Dermis blood vessel endothelial cell (primary cell): ENCODE measurements at places on chromosomes 6 and 20. TPM values are rescaled to one million over a fixed set of nuclear protein-coding genes. Genes with fewer than 3 reads are reported as not detected.

The PLEKHG1 gene
- 42.3 and 74.5 TPM in 2 replicates for total RNA-seq

The MRPS10 gene
- 34.0 and 48.0 TPM in 2 replicates for total RNA-seq

The FUT9 gene
- not detected in 2 replicates for total RNA-seq

The ETV7 gene
- total RNA-seq = 0.09 and 0.17 TPM in 2 replicates

The ZBP1 gene
- not detected in 2 replicates for total RNA-seq

The IPCEF1 gene
- 2.2 and 2.3 TPM in 2 replicates for total RNA-seq

The OPRM1 gene
- not detected in 2 replicates for total RNA-seq

The ILRUN gene
- 50.9 and 62.0 TPM in 2 replicates for total RNA-seq

The PMEPA1 gene
- total RNA-seq = 0.93 and 1.9 TPM in 2 replicates

The HLA-DMA gene
- total RNA-seq = 1.2 and 1.7 TPM in 2 replicates

The GPX5 gene
- total RNA-seq = not detected in 2 replicates

The WFDC5 gene
- not detected in 2 replicates for total RNA-seq

The CCDC170 gene
- not detected in 2 replicates for total RNA-seq

The CDH26 gene
- total RNA-seq = 0.47 and 1.5 TPM in 2 replicates

The TUBB1 gene
- total RNA-seq = not detected in 2 replicates

The LY6G6D gene
- total RNA-seq = not detected in 2 replicates

The TLDC2 gene
- under 0.01 and 0.14 TPM in 2 replicates for total RNA-seq

The CBLN4 gene
- total RNA-seq = not detected in 2 replicates

The DACT2 gene
- total RNA-seq = not detected in 2 replicates

The TMEM170B gene
- 2.4 and 4.1 TPM in 2 replicates for total RNA-seq

The AVP gene
- not detected in 2 replicates for total RNA-seq

The PACRG gene
- 0.14 and 0.17 TPM in 2 replicates for total RNA-seq

The FKBP1C gene
- total RNA-seq = 0.17 and 4.4 TPM in 2 replicates

The ZNF311 gene
- 0.17 and 0.28 TPM in 2 replicates for total RNA-seq

The PHACTR3 gene
- total RNA-seq = 0.51 and 1.3 TPM in 2 replicates

The PAX1 gene
- not detected in 2 replicates for total RNA-seq

The REM1 gene
- not detected in 2 replicates for total RNA-seq

The BTN2A1 gene
- 7.8 and 9.3 TPM in 2 replicates for total RNA-seq

The TMEM217 gene
- total RNA-seq = 12.1 and 12.4 TPM in 2 replicates

The BANF2 gene
- not detected in 2 replicates for total RNA-seq

The TTK gene
- 8.5 and 37.9 TPM in 2 replicates for total RNA-seq

The EYS gene
- not detected in 2 replicates for total RNA-seq

The MCCD1 gene
- total RNA-seq = not detected in 2 replicates

The F13A1 gene
- not detected in 2 replicates for total RNA-seq

The GPX6 gene
- total RNA-seq = not detected in 2 replicates

The IL17A gene
- total RNA-seq = not detected in 2 replicates

The HUS1B gene
- total RNA-seq = 0.98 and 1.5 TPM in 2 replicates

The ZNF184 gene
- 6.4 and 7.5 TPM in 2 replicates for total RNA-seq

The CALHM4 gene
- not detected in 2 replicates for total RNA-seq
